ENCODE measurements at places on chromosomes 4 and X.

DNA sequence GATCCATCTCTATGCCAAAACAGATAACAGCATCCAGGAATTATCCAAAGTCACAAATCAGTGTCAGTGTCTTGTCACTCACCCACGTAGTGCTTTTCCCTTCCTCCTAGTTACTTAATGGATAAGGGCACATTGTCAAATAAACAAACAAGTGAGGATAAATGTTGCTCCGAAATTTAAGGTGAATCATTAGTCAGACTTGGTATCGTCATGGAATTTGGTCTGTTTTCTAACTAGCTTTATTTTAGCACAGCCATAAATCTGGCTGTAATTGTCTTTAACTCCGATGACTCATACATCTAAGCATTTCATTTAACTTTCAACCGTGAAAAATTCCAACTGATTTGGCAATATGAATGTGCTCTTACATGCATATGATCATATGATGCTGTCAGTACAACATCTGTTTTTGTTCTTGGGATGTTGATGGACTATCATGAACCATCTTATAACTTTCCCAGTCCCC lies 83.3 kb downstream of the SNCA start:
- peak; percentile 29 for DNase-seq

DNA sequence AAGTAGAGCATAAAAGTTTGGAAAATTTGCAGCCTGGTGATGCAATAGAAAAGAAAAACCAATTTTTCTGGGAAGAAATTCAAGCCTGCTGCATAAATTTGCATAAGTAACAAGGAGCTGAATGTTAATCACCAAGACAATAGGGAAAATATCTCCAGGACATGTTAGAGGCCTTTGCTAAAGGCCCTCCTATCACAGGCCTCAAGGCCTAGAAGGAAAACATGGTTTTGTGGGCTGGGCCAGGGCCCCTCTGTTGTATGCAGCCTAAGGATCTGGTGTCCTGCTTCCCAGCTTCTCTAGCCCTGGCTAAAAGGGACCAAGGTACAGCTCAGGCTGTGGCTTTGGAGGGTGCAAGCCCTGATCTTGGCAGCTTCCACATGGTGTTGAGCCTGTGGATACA lies 6.2 kb upstream of the RTL3 start:
- DNase-seq: no peak

- no peak for DNase-seq
Measured at GRCh38 chr4:164866817-164867490, 10.0 kb upstream of the APELA start.

DNA sequence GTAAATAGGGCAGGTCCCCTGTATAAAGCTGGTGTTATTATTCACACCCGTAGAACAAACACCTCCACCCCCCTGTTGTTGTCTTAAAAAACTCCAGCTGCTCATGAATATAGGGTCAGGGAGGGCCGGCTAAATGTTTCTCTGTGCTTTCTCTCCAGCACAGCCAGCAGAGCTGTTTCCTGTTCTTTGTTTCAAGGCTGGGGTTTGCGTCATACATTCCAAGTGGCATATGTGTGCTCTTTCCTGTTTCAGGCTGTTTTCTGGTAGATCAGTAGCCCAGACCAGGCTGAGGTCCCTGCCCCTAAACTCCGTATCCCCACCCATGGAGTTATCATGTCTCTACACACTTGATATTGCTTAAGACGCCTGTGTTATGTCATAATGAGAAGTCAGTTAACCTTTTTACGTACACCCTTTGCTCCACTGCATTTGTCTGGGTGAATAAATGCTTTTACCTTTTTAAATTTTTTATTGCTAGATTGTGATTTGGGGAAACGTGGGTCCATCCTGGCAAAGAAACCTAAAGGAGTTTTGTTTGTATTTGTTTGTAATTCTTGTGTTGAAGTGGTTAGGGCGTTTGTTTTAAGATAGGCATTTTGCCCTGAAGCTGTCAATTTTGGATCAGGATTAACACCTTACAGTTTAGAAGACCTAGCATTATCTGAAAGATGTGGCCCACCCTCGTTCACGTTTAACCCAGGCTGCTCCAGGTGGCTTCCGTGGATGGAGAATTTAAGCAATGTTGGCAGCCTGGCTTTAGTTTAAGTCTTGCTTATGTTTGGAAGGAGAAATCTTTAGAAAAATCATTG lies 3.3 kb downstream of the KLF3 start:
- DNase-seq: peak; percentile 91

DNA sequence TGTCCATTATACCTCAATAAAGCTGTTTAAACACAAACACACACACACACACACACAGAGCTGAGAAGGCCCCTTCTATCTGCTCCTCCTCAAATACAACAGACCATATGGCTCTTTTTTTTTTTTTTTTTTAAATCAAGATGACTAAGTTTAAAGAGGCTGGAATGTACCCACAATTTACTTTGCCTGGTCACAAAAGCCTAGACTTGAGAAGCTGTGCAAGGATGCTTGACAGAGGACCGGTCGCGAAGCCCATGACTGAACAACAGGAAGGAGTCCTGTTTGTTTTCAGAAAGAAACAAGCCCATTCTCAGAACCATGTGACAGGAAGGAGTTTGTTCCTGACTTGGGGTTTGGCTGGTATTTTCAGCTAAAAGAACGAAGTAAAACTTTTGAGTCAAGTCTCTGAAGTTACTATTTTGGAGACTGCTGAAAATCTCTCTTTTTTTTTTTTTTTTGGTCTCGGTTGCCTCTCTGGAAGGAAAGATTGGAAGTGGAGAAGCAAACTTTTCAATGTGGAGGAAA lies 650.9 kb upstream of the TENM3 start:
- peak; percentile 31 for DNase-seq

DNA sequence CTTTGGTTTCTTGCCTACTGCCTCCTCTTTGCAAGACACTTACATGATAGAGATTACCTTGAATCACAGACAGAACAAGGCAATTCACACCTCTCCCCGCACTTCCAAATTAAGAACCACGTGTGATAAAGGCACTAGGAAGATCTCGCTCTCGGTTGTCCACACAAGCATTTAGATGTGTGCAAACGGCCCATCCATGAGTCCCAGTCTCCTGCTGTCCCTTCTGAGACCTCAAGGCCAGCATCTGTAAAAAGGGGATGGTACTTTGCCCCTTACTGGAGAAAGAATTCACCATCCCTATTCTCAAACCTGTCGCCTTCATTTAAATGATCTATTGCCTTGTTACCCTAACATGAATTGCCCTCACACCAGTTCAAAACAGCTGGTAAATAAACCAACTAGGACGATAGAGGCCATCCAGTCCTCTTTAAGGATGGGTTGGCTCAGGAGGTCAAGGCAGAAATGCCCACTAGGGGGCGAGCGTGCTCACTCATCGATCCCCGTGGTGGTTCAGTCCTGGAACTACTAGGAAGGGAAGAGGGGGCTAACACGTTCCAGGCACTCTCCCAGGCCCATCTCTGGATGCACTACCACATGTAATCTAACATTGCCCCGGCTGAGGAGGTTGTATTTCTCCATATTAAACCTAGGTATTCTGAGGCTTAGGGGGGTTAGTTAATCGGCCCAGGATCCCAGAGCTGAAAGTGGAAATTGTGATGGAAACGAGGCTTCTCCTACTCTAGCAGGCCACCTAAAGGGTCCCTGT lies 95.8 kb downstream of the DHX15 start:
- DNase-seq: peak; percentile 80

DNA sequence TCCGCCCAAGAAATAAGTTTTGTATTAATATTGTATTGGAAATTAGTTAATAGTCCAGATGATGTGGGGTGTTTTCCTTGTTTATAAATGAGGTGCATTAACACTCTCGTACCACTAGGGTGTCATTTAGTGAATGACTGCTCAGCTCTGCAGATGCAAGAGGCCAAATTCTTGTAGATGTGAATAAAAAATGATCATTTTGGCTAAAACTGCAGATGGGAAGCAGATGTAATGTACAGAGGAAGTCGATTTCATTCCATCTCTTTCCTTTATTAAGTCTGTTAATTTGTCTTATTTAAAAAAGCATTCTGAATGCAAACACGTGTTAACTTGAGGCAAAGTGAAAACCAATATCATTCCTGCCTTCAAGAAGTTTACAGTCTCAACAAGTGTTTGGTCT lies 108.1 kb downstream of the DHX15 start:
- peak; percentile 11 for DNase-seq

DNA sequence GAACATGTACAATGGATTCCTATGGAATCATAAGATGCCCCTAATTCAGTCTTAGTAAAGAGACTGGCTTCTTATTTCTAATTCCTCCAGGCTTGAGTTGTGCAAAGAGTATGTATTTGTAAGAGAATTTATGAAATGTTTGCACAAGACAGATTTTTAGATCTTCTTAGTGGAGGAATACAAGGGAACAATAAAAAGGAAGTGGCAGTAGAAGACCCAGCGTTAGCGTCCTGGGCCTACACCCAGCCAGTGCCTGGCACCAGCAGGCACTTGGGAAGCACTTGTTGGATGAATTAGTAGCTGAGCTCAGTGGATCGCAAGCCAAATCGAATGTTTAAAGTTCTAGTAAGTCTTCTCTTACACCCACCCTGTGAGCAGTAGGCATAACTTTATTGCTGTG lies 157.4 kb downstream of the PTTG2 start:
- DNase-seq: no peak

Data from Ammon's horn (tissue), 1 donor.